Activated naive CD4-positive, alpha-beta T cell treated with anti-CD3 and anti-CD28 coated beads, Interleukin-2, amount 50 U/mL, for 72 hours (primary cell): ENCODE measurements at places on chromosomes 2 and 18.

GRCh38 chr18:59719544-59720181, 22.4 kb upstream of the CCBE1 start:
- no peak for DNase-seq

DNA sequence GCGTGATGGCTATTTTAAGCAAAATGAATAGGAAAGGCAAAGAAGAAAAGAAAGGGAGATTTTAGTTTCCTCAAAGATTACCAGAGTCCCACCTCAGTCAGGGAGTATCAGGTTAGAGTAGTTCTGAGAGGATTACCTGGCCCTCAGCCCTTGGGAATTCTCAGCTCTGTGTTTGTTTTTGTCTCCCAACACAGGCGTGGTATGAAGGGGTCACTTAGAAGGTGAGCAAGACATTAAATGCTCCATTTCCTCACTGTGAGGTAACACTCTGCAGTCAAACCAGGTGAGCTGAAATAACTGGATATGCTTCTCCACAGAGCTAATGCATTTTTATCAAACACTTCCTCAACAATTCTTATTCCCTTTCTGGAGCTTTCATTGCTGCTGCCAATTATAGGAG, 232.2 kb downstream of the IKZF2 start:
- no peak for DNase-seq

GRCh38 chr2:112095681-112096080, 40.6 kb downstream of the TMEM87B start:
- no peak for DNase-seq

- DNase-seq: no peak
These were observed 39.6 kb downstream of the PTPN2 start for GRCh38 chr18:12844391-12844790.

- DNase-seq: no peak
These were observed 408.3 kb downstream of the NUP35 start for GRCh38 chr2:183532514-183532913.

GRCh38 chr2:217622205-217623060, 380.4 kb downstream of the TNS1 start:
- no peak for DNase-seq

GRCh38 chr2:237388036-237388435, 25.9 kb downstream of the COL6A3 start:
- no peak for DNase-seq

- DNase-seq: no peak
These were observed 61.9 kb upstream of the RBMS1 start for GRCh38 chr2:160555420-160556071.

- DNase-seq: peak; percentile 16
These were observed 763 bp downstream of the CCDC141 start for GRCh38 chr2:179049203-179049545.

DNA sequence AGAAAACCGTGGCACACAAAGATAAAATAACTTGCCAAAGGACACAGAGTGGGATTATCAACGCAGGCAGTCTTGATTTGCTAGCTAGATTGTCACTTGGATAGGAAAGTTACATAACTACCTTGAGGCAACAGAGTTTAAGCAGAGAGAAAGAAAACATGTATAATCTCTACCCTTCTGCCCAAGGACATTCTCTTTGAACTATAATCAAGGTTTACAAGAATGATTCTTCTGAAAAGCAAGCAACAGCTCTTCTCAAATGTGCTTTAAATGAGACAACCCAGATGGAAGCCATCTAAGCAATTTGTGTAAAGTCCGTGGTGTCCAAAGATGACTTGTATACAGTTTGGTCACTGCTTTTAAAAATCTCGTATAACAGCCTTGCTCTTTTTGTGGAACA, 177.4 kb downstream of the CD226 start:
- DNase-seq: no peak

- DNase-seq: peak; percentile 26
These were observed 7.9 kb upstream of the TEX51 start for GRCh38 chr2:126890551-126891450.

- DNase-seq: no peak
These were observed 223.1 kb downstream of the PHLPP1 start for GRCh38 chr18:62938487-62938886.

GRCh38 chr2:25806941-25807340, 71.3 kb downstream of the ASXL2 start:
- no peak for DNase-seq

DNA sequence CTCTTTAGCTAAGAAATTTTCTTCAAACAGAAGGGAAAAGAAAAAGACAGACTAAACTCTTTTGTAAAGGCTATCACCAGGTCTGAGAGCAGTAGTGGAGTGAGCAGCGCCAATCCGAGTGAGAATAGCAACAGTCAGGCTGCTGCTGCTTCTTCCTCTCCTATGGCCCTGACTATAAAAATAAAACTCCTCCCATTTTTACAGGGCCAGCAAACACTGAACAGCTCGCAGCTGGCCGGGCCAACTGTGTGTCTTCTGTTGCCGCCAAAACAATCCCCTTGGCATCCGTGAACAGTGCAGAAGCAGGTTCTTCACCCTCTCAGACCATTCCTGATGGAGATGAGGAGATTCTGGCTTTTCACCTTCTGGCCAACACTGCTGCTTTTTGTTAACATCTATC, 124.5 kb downstream of the CNTNAP5 start:
- no peak for DNase-seq

- DNase-seq: no peak
These were observed 1325.0 kb upstream of the CDH2 start for GRCh38 chr18:29501952-29502351.

DNA sequence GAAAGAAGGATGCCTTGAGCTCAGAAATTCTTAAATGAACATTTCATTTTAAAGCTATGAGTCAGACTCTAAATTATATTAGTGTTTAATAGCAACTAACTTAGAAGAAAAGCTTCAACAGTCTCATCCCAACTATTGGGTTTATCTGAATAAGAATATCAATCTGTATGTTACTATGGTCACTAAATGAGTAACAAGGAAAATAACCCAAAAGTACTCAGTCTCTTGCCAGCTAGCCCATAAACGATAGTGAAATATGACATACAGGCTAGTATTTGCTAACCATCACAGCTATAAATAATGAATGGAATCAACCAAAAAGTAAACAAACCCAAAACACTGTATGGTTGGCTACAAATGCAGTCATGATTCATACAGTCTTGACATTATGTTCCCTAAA, 174.9 kb downstream of the RAB3GAP1 start:
- DNase-seq: no peak

DNA sequence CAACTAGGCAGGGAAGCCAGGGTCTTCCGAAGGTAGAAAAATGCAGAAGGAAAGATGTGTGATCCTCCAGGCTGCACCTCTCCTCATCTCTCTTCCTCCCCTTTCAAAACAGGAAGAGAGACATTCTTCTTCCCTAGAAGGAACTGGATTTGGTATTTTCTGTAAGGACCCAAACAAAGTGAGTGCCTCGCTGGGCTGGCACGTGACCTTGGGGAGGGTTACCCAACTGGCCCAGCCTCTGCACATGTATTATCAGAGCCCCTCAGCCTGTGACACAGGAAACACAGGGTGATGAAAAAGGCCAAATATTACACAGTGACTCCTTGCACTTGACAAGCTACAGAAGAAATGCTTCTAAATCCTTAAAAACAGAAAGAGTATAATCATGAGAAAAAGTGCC, 2.3 kb downstream of the HJURP start:
- DNase-seq: no peak
